ENCODE measurements at places on chromosomes 4 and X.

GRCh38 chr4:25500626-25501316 lies 123.7 kb downstream of the ANAPC4 start:
- peak; percentile 79 for DNase-seq

DNA sequence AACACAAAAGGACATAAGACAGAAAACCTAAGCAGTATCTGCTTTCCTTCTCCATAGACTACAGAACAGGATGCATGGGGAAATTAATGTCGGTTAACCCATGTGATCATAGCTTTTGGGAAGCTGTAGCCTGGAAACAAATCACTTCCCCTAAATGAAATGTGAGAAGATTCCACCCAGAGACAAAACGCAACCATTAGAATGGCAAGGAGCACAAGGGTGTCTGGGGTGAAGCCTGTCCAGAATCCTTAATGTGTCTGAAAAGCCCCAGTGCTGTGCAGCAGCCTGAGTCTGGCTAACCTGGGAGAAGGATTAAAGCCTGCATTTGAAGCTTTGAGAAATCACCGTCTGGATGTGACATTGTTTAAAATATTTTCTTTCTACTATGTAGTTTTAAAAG lies 213.3 kb downstream of the ANKRD50 start:
- DNase-seq, result no peak

DNA sequence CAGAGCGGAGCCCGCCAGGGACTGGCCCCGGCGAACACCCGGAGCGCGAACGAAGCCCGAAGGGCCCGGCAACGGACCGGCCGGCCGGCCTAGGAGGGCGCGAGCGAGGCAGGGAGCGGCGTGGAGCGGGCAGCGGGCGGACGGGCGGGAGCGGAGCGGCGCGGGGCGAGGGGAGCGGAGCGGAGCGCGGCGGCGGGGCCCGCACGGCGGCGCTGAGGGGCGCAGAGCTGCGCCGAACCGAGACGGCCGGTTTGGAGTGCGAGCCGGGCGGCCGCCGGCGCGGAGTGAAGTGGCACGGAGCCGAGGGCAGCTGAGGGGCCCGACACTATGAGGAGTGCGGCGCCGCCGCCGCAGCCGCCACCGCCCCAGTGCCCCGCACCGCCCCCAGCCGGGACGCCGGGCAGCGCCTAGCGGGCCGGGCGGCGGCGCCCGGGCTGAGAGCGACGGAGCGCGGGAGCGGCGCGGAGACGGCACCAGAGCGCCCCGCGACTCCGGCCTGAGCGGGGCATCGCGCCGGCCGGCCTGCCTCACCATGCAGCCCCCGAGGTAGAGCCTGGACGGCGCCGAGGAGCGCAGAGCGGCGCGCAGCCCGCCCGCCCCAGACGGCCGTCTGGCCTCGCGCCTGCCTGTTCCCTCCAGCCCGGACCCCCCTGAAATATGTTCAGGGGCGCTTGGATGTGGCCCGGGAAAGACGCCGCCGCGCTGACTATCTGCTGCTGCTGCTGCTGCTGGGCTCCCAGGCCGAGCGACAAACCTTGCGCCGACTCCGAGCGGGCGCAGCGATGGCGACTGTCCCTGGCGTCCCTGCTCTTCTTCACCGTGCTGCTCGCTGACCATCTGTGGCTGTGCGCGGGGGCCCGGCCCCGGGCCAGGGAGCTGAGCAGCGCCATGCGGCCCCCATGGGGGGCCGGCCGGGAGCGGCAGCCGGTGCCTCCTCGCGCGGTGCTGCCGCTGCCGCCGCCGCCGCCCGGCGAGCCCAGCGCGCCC lies 793 bp downstream of the NALF2 start:
- no peak for DNase-seq

DNA sequence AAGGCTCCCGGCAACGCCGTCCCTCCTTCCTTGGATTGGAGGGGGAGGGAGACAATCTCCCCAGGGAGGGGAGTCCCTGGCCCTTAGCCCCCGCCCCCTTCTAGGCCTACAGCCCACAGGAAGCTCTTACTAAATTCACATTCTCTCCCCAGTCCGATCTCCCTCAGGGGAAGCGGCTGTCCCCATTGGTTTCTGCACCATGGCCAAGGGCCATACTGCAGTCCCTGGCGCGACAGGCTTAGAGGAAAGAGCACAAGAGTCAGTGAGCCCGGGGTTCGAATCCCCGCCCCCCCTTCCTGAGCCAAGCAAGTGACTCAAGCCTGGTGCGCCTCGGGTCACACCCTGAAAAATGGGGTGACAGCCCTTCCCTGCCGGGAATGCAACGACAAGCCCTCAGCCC lies 1.1 kb downstream of the ABLIM2 start:
- no peak for DNase-seq

- no peak for DNase-seq
Measured at GRCh38 chr4:27085396-27085795, 224.8 kb downstream of the STIM2 start.

DNA sequence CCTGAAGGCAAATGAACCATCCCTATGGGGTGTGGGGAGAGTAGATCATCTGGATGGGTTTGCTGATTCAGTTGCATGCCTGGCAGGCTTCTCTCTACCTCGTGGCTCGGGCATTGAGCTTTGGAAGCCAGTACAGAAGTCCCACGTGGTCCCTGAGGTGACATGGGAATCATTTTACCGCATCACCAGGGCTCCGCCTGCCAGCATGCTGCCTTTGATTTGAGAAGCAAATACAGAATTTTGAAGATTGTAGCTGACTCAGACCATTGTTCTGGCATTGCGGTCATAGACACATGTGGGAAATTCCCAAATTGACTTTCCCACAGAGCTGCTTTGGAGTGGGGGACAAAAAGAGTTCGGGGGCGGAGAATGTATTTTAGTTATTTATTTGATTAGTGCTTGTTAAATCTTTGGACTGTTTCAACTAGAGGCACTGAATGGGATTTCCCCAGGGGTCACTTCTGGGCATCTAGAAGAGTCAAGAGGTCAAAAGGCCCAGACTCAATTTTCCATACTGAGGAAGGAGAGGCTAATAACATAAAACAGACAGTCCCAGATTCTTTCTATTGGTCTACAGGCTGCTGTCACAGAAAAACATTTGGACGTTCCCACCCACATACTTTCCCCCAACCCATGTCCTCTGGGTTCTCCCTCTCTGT lies 79.3 kb downstream of the NHSL2 start:
- no peak for DNase-seq

GRCh38 chrX:110086916-110087484 lies 84.1 kb downstream of the TMEM164 start:
- DNase-seq, result no peak

DNA sequence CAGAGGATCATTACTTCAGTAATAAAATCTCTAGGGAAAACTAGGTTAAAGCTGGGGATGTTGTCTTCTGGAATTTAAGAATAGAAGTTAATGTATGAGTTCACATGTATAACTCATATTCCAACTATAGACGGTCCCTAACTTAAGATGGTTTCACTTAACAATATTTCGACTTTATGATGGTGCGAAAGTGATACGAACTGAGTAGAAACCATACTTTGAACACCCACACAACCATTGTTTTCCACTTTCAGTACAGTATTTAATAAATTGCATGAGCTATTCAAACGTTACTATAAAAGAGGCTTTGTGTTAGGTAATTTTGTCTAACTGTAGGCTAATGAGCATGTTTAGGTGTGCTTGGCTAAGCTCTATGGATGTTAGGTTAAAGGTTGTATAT lies 38.7 kb downstream of the CCSER1 start:
- DNase-seq, result no peak

DNA sequence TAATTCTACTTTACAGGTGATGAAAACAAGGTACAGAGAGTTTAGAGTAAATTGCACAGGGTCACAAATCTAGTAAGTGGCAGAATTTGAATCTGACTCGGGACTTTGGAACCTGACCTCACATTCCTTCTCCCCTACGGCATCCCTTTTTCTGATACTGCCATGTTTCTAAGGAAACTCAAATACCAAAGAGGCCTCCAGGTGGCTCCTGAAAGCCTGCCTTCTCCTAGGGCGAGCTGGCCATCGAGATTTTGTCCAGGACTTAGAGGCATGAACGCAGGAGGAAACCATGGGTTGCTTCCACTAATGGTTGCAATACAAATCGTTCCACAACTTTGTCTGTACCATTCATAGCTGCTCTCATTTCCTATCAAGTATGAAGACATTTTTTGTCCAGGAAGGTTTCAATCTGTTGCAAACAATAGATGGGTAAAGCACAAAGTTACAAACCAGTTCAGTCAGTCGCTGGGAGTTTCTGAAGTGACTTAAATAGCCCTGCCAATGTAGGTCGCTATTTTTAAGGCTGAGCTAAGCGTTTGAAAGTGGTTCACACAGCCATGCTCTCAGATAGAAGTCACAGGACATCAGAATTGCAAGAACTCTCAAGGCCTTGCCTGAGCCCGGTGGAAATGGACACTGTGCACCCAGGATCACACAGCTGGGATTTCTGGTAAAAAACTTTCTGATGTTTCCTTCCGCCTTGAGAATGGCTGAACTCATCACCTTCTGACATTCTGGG lies 296.6 kb upstream of the PRPS2 start:
- DNase-seq, result no peak

DNA sequence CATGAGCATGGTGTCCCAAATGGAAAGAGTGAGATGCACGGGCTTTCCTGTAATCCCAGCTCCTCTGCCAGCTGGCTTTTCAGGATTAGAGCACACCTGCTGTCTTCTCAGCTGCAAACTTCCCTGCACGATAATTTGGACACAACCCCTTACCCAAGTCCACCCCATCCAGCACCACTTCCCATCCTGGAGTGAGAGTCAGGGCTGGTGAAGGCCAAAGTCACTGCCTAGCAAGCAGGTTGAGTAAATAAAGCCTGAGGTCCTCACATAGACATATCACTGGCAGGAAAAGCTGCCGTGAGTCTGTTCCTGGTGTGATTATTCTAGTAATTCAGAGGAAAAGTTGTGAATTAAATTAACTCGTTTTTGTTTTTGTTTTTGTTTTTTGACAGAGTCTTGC lies 113.9 kb upstream of the MBNL3 start:
- no peak for DNase-seq
